ENCODE measurements at places on chromosomes 12 and 14.
A peak's percentile ranks its signal among the peaks of the same experiment; 100 is the strongest.

- DNase-seq, result no peak
Measured at GRCh38 chr14:38490273-38490672, 234.4 kb upstream of the CLEC14A start.

DNA sequence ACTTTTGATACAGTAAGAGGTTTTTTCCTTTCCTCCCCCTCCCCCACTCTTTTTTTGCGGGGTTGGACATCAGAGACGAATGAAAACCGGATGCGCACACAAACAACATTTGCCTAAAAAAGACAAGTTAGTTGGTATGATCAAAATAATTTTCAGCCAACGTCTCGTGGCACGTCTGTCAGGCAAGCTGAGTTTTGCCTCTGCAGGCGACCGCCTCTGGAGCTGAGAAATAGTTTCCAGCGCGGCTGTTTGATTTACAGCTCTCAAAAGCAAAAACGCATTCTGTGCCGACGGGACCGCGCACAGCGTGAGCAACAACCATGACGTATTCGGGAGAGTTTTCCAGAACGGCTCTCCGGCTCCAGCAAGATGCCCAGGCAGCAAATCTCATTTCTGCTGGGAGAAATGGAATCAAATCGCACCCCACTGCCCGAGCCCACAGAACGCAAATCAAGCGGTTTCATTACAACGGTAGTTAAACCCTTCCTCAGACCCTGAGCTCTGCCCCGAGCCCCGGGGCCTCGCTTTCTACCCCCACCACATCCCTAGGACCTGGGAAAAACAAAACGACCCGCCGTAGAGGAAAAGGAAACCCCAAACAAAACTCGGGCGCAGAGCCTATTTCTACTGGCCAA is 14.2 kb upstream of the CALM1 start:
- DNase-seq, result peak; percentile 42

DNA sequence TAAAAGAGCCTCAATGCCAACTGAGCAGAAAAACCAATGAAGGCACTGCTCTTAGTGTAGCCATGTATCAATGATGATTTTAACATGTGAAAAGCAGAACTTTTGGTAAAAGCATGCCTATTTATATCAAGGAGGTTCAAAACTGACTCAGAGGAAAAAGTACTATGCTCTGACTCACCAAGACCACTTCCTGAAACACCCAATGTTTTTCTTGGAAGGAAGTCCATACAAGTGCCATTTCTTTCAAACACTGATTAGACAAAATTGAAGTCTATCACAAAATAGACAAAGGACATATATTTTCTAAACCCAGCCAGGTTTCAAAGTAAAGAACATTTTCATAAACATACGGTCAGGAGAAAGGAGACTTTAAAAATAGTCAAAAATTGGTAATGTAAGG is 88.6 kb downstream of the EPS8 start:
- DNase-seq, result no peak

- DNase-seq, result no peak
Measured at GRCh38 chr12:2076196-2076570, 23.4 kb downstream of the CACNA1C start.

DNA sequence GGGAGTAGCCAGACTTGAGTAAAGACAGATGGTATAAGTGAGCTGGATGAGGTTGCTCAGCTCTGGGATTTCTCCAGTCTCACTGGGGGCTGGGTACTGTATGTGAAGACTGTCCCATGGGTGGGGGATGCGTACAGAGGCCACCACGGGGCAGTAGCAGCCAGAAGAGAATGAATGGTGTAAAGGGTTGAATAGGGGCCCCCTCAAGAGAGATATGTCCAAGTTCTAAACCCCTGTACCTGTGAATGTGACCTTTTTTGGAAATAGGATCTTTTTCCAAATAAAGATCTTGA is 21.8 kb upstream of the BCDIN3D start:
- no peak for DNase-seq

GRCh38 chr14:68182492-68182891 is 362.9 kb downstream of the RAD51B start:
- no peak for DNase-seq

- no peak for DNase-seq
Measured at GRCh38 chr12:117439531-117440001, 78.1 kb upstream of the NOS1 start.

DNA sequence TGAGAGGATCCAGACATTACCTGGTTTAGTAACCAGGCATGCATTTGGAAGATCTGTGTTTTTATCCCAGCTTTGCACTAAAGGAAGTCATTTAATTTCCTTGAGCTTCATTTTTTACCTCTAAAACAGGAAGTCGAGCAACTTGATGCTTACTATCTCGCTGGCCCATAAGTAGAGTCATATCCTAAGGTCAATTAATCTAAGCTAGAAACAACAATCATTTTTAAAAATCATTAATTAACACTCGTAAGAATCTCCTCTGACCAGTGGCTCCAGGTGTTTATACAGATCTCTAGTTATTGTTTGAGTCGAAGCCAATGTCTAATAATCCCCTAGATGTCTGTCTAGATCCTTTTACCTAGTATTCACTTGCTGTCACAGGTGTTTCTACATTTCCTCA is 355.8 kb upstream of the DCN start:
- no peak for DNase-seq

GRCh38 chr14:100433428-100433814 is 110.3 kb downstream of the SLC25A47 start:
- DNase-seq, result no peak

- DNase-seq, result no peak
Measured at GRCh38 chr12:117192057-117192456, 1.8 kb upstream of the FBXO21 start.

- no peak for DNase-seq
Measured at GRCh38 chr12:4736091-4736490, 15.9 kb downstream of the GALNT8 start.

- no peak for DNase-seq
Measured at GRCh38 chr14:55430024-55430690, 10.3 kb downstream of the TBPL2 start.

DNA sequence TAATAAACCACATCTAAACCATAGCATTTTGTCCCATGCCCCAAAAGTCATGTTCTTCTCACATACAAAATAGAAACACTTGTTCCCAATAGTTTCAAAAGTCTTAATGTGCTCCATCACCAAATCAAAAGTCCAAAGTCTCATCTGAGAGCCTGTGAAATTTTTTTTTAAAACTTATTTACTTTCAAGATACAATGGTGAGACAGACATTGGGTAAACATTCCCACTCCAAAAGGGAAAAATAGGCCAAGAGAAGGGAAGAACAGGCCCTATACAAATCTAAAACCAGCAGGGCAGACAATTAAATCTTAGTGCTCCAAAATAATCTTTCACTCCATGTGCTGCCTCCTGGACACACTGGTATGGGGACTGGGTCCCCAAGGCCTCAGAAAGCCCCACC is 84.4 kb upstream of the AMIGO2 start:
- no peak for DNase-seq

DNA sequence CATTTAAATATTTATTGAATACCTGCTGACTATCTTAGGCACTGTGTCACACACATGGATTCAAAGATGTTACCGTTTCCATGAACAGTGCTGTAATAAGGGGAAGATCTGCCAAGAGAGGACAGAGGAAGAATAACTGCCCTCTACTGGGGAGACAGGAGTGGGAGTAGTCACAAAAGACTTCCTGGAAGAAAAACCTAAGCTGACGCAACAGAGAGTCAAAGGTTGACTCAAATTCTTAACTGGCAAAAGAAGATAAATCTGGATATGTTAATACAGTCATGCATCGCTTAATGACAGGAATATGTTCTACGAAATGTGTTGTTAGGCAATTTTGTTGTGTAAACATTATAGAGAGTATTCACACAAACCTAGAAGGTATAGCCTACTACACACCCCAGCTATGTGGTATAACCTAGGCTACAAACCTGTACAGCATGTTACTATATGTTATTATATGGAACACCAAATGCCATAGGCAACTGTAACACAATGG is 51.5 kb downstream of the DCAF5 start:
- DNase-seq, result no peak

DNA sequence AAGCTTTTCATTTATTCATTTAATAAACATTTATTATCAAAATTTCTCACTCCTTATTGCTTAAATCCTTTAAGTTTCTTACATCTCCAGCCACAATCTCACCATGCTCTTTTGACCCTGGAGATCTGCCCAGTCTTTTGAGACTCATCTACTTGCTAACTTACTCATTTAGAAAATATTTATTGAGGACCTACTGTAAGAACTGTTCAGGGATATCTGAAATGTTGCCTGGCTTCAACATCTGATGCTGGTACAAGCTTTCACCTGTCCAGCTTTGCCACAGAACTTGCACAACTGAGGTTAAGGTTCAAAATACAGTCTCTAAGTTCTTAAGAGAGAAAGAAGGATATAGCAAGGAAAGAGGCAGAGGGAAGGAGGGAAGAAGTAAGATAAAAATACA is 17.5 kb upstream of the GXYLT1 start:
- DNase-seq, result no peak

DNA sequence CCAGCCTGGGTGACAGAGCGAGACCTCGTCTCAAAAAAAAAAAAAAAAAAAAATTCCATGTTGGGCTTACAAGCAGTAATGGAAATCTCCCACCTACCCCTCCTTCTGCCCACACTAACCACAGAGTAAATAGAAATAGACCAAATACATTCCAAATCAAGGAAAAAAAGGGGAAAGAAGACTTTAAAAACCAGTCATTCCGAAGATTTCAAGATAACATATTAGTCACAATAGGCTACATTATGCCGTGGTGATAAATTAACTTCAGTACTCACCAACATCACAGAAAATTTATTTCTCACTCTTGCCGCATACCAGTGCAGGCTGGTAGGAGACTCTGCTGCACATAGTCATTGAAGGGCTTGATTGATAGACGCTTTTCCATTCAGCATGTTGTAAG is 15.5 kb upstream of the ETV6 start:
- no peak for DNase-seq

DNA sequence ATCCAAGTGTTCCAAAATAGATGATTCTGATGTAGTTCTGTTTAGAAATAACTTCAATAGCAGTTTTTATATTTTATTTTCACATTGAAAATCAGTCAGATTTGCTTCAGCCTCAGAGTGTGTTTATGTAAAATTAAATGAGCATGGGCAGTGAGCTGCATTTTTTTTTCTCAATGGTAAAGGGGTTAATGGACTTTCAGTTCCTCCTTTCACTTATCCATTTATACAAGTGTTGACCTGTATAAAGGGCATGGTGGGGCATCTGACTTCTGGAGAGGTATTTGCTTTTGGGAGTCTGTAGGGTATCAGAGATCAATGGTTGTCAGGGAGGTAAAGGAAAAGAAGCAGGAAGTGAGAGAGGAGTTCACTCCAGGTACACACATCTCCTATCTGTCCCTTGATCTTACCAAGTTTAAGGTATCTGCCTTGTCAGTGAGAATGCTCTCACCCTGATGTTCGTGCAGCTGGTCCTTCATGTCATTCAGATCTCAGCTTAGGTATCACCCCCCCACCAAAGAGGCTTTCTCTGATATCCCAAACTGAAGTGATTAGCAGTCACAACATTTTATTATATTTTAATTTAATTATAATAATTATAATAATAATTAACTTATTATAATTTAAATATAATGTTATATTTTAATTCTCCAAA is 181.6 kb upstream of the LMNTD1 start:
- DNase-seq, result no peak

DNA sequence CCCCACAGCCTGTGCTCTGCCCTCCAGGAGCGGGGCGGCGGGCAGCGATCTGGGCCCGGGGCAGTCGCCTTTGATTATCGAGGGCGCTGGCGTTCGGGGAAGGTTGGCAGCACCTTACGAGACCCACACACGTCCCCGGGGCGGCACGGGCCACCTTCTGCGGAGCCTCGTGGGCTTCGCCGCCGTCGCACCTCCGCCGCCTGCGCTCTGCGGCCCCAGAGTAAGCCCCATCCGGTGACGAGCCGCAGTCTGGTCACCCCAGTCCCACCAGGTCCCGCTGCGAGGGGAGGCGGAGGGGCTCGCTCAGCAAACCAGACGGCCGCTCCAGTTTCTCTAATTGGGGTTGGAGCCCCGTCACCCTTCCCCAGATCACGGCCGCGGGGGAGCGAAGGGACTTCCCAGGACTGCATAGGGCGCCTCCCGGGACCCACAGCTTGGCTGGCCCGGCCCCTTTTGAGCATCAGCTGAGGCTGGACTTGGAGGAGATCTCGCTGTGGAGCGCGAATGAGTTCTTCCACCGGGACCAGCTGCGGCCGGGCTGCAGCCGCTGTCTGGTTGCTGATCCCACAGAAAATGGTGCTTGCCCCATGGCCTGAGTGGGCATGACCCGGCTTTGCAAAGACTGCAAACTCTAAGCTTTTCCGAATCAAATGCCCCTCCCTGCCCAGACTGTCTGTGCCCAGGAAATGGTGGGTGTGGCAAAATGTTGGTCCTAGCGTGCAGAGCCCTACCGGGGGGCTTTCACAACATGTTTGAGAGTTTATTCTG is 560 bp downstream of the LGALS3 start:
- peak; percentile 23 for DNase-seq

DNA sequence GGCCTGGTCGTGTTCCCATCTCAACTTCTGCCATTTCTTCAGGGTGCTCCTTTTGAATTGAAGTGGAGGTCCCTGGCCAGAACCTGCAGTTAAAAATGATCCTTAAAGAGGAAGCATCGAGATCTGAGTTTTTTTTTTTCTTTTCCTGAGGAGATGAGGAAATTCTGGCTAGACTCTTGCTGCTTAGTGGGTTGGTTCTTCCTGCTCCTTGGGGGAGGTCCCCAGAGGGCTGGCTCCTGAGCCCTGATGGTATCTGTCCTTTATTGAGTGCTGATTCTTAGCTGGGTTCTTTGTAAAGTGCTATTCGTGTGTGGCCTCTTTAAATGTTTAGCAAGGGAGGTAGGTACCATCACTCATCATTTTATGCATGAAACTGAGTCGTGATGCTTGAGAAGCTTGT is 11.7 kb downstream of the PELI2 start:
- DNase-seq, result no peak

DNA sequence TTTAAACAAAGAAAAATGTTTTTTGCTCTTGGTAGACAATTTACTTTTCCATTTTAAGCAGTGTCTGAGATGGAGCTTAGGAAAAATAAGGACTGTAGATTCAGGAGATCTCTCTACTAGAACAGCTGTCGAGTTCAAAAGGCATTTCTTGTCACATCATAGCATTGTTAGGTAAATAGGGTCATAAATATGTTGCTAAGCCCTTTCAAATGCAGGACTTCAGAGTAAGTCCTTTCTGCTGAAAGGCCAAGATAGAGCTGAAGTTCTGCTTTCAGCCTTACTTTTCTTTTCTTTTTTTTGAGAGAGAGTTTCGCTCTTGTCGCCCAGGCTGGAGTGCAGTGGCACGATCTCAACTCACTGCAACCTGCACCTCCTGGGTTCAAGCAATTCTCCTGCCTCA is 98.2 kb downstream of the SYNE2 start:
- DNase-seq, result no peak

All from stimulated activated CD8-positive, alpha-beta memory T cell treated with anti-CD3 and anti-CD28 coated beads, Interleukin-7, amount 100 ng/mL, for 1 hour (primary cell).